Posterior vena cava (tissue), 2 donors: ENCODE measurements at places on chromosomes 7 and 10. TPM values are rescaled to one million over a fixed set of nuclear protein-coding genes. Genes with fewer than 3 reads are reported as not detected.

ZNF33B gene
- 12.2 TPM for total RNA-seq

GOLGA7B gene
- 0.19 TPM for total RNA-seq

ATG9B gene
- not detected for total RNA-seq

HOXA2 gene
- total RNA-seq: 2.0 TPM

CNNM2 gene
- total RNA-seq: 10.1 TPM

CCNJ gene
- total RNA-seq: 4.8 TPM

MYO1G gene
- total RNA-seq: 4.9 TPM

GBX1 gene
- not detected for total RNA-seq

DOCK1 gene
- total RNA-seq: 46.7 TPM

TTYH3 gene
- total RNA-seq: 50.1 TPM

ANKMY2 gene
- total RNA-seq: 14.6 TPM

FXYD4 gene
- not detected for total RNA-seq

CPN1 gene
- not detected for total RNA-seq

BEND7 gene
- total RNA-seq: 10.1 TPM

HOXA10 gene
- total RNA-seq: 9.2 TPM

ETV1 gene
- 9.2 TPM for total RNA-seq

NUTM2B gene
- total RNA-seq: 0.71 TPM

GDF2 gene
- total RNA-seq: not detected

TRIM74 gene
- total RNA-seq: not detected

GRID2IP gene
- not detected for total RNA-seq

COL26A1 gene
- not detected for total RNA-seq

ADO gene
- 16.4 TPM for total RNA-seq
